ENCODE measurements at places on chromosomes 2 and 18.

DNA sequence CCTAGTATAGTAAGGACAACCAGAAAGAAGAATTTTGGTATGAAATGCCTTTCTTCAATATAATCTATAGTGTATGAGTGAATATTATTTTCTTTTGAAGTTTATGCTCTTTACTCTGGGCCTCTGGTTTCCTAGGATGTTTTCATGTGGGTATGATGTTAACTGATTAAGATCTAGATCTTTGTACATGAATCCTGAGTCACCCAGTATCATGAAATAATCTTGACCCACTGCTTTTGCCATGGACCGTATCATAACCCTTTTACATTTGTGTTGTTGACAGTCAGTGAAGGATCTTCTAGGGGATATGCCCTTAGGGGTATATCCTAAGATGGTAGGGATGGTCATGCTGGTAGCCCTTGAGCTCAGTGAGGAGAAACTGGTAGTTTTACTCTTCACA is 100.3 kb downstream of the RAB3GAP1 start:
- DNase-seq = no peak

- no peak for DNase-seq
Measured at GRCh38 chr2:109260886-109261700, 132.1 kb downstream of the SH3RF3 start.

GRCh38 chr2:41622301-41622700 is 425.5 kb upstream of the PKDCC start:
- no peak for DNase-seq

- peak; percentile 36 for DNase-seq
Measured at GRCh38 chr2:226652983-226653765, 146.4 kb downstream of the IRS1 start.

GRCh38 chr2:238883421-238883901 is 35.6 kb downstream of the TWIST2 start:
- DNase-seq = no peak

GRCh38 chr18:2797951-2798350 is 48.9 kb upstream of the EMILIN2 start:
- no peak for DNase-seq

DNA sequence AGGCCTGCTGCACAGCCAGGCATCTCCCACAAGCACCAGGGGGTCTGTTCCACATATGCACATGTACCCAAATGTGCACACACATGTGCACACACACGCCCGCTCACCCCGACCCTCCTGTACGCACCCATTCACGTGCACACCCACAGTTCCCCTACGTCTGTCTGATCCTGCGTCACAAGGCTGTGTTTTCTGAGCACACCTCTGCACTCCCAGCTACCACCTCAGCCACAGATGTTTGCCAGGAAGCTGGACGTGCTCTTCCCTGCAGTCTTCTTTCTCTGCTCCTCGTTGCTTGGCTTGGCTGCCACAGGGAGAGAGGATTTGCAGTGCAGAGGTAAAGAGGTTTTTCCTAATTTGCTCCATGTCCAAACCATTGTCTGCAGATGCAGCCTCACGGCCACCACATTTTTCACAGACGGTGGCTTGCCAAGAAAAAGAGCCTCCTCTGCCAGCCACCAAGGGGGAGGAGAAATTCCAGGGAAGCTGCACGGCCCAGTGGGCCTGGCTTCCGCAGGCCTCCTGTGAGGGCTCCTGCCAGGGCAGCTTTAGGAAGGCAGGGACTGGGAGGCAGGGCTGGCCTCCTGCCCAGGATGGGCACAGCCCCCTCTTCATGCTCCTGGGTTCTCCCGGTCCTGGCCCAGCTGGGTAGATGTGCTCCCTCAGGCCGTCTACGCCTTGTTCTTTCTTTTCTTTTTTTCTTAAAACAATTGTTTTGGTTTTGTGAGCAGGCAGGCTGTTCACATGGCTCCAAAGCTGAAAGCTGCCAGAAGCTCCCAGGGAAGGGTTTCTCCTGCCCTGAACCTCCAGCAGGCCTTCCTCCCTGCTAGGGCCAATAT is 29.3 kb upstream of the HS6ST1 start:
- DNase-seq = peak; percentile 83

GRCh38 chr2:160207804-160208654 is 8.0 kb upstream of the ITGB6 start:
- peak; percentile 94 for DNase-seq

GRCh38 chr2:98539056-98539735 is 69.1 kb downstream of the COA5 start:
- DNase-seq = no peak

DNA sequence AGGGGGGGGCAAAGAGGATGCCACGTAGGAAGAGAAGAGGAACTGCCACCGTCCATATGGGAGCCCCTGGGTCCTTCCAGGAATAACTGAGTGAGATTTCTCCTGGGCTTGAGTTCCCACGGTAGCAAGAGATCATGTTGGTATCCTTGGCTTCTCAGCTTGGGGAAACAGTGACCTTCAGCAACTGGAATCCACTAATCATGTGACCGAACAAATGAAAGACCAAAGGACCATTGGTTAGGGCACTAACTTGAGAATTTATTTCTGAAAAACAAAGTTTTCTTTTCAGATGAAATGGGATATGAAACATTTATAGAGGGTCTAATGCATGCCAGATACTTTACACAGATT is 259.4 kb upstream of the ID2 start:
- DNase-seq = no peak

GRCh38 chr18:30139631-30140287 is 902.8 kb downstream of the DSC3 start:
- no peak for DNase-seq

GRCh38 chr2:118880501-118880900 is 33.1 kb upstream of the EN1 start:
- DNase-seq = no peak

DNA sequence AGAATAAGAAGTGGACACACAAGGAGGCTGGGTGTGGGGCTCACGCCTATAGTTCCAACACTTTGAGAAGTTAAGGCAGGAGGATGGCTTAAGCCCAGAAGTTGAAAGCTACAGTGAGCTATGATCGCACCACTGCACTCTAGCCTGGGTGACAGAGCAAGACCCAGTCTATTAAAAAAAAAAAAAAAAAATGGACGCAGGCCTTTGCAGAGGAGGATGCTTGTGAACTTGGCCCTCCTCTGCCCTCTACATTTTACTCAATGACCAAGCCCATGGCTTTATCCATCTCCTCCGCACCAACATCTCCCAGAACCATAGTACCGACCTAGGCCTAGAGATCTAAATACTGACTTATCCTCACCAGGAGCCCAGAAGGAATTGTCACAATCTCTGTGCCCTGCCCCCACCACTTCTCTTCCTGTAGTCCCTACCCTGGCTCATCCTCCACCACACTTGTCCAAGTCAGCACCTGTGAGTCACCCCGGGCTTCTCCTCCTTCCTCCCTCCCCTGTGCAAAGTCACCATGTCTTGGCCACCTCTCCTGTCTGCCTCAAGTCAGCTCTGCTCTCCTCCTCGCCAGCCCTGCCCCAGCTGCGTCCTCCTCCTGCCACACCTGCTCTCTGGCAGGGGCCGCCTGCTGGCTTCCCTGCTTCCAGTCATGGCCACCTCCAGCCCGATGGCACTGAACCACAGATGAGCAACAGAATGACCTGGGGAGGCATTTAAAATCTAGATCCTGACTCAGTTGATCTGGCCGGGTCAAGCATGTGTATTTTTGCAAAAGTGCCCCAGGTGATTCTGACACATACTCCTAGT is 35.8 kb upstream of the ASPRV1 start:
- peak; percentile 62 for DNase-seq

DNA sequence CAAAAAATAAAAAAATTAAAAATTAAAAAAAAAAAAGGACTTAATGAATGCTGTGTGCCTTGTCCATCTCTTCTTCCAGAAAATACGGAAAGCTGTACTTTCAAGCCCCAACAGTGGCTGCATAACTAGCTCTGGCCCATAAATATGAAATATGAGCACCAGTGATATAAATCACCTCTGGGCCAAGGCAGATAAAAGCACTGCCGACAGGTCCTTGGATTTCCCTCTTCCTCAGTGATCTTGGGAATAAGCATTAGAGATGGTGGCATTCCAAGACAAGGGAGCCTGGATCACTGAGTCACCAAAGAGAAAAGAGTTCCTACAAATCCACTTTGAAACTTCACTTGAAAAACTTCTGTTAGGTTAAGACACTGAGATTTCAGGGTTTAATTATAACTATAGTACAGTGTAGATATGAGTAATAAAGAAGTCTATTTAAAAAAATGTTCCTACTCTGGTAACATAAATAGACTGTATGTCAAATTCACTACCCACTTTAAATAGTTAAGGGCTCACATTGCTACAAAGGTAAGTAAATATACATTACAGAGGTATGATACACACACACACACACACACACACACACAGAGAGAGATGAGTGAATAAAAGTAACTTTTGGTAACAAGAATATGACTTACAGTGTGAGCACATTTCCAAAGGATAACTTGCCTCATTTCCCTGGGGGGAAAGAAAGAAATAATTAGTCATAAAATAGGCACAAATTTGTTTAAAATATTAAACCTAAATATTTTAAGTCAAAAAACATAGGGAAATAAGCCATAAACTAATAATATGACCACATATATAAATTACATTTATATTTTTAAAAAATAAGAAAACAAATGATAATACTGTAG is 35.6 kb downstream of the PPP3R1 start:
- DNase-seq = no peak

GRCh38 chr2:37767959-37768925 is 96.8 kb upstream of the CDC42EP3 start:
- peak; percentile 93 for DNase-seq

GRCh38 chr2:222827417-222827816 is 33.4 kb upstream of the ACSL3 start:
- no peak for DNase-seq

GRCh38 chr18:12283666-12284065 is 24.4 kb upstream of the TUBB6 start:
- no peak for DNase-seq

GRCh38 chr2:43178055-43178598 is 48.3 kb downstream of the ZFP36L2 start:
- no peak for DNase-seq

- DNase-seq = peak; percentile 2
Measured at GRCh38 chr2:237968048-237968862, 1.4 kb downstream of the UBE2F start.

DNA sequence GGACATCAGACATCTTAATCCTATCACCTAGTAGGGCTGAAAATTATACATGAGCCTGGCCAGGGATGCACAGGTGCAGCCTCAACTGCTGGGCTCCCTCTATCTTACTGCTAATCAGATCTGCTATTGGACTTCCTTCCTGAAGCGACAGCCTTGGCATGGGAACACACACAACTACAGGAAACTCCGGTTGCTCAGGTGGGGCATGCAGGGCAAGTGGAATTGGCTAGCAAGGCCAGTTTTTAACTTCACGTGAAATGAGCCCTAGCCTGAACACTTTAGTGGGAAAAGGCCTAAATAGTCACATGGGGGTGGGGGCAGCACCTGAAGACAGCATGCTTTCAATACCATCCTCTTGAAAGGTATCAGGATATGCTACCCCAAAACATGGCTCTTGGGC is 147.9 kb upstream of the NCKAP5 start:
- DNase-seq = no peak

GRCh38 chr2:65678779-65679391 is 246.5 kb upstream of the SPRED2 start:
- no peak for DNase-seq

DNA sequence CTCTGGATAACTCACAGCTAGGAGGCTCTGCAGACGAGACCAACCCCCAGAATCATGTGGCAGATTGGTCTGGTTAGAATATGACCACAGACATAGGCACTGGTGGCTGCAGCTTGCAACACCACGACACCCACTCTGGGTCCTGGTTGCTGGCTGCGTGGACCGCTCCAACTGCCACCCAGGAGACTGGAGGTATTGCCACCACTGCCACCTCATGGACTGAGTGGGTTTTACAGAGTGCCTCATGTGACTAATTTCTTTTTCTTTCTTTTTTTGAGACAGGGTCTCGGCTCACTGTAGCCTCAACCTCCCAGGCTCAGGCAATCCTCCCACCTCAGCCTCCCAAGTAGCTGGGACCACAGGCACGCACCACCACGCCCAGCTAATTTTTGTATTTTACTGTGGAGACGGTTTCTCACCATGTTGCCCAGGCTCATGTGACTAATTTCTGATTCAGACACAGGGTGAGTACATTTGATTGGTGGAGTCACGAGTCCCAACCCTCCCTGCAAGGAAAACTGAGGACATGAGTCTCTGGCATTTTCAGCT is 29.9 kb upstream of the NT5DC4 start:
- no peak for DNase-seq

- DNase-seq = no peak
Measured at GRCh38 chr2:101710471-101711318, 13.2 kb downstream of the MAP4K4 start.

DNA sequence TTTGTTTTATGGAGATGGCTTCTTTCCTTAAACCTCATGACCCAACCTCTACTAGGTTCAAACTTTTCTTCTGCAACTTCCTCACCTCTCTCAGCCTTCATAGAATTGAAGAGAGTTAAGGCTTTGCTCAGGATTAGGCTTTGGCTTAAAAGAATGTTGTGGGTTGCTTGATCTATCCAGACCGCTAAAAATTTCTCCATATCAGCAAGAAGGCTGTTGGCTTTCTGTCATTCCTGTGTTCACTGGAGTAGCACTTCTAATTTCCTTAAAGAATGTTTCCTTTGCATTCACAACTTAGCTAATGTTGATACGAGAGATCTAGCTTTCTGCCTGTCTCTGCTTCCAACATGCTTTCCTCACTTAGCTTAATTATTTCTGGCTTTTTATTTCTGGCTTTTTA is 58.1 kb upstream of the KYNU start:
- peak; percentile 85 for DNase-seq

GRCh38 chr2:205948883-205949282 is 137.1 kb downstream of the INO80D start:
- DNase-seq = no peak

- DNase-seq = peak; percentile 97
Measured at GRCh38 chr2:100292022-100292580, 30.2 kb downstream of the LONRF2 start.

DNA sequence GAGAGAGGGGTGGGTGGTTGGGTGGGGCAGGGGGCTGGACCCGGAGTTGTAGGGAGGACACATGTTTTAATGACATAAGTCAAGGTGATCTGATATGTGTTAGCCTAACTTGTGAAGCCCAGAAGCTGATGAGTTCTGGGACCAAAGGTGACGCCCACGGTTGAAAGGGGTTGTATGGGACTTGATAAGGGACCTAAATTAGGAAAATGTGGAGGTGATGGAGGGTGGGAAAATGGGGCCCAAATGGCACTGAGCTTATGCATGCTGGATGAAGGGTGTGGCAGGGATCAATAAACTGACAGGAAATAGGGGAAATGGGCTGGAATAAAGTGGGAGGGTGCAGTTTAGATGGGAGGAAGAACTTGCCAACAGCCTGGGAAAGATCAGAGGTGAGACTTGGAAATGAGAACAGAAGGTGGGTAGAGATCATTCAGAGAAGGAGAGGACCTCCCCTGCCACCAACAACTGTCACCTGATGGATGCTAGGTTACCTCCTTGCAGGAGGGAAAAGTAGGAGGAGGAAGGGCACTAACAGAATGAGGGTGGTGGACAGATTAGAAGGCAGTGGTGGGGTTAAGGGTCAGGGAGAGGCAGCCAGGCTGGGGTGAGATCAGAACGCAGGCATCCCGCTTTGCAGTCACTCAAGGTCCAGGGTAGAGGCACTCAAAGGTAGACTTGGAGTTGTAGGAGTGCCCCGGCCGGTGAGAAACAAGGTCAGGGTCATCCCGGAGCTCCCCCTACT is 15.3 kb downstream of the WNT10A start:
- peak; percentile 48 for DNase-seq
